ENCODE measurements at places on chromosomes 7 and 10.

GRCh38 chr10:129222436-129222835 lies 244.6 kb upstream of the MGMT start:
- DNase-seq, result no peak

DNA sequence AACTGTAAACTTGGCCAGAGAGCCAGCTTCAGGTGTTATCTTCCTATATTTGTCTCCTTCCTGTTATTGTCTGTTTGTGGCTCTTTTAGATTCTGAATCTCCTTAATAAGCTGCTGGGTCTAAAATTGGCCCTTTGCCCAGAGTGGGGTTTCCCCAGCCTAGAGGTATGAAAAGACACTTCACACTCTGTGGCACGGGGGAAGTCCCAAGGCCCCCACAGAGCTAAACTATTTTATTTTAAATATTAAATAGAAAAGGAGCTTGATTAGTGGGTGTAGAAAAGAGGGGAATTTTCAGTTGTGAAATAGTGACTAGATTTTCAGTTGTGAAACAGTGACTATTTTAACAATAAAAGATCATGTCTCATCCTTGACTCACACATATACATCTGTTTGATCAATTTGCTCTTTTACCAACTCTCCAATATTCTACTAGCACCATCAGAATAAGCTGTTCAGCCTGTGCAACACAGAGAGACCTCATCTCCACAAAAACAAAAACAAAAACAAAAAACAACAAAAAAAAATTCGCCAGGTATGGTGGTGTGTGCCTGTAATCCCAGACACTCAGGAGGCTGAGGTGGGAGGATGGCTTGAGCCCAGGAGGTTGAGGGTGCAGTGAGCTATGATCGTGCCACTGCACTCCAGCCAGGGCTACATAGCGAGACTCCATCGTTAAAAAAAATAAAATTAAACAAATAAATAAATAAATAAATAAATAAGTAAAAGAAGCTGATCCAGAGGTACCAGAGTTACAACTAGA lies 24.9 kb upstream of the ADO start:
- peak; percentile 41 for DNase-seq

GRCh38 chr10:111962951-111963350 lies 220.6 kb downstream of the GPAM start:
- DNase-seq, result no peak

DNA sequence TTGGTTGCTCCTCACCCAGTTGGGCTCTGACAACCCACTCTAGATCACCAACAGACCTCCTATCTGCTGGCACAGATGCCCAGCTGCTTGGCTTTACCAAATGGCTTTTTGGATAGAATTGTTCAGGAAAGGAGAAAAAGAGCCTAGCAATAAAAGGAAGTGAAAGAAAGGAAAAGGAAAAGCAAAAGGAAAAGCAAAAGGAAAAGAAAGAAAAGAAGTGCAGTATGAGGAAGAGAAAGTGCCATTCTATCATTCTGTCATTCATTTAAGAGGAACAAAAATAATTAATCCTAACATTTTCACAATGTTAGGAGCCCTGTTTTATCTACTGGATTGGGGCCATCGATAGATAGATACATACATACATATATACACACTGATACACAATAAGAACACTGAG lies 353.6 kb downstream of the THSD7A start:
- DNase-seq, result no peak

GRCh38 chr7:24755541-24756407 lies 1.5 kb downstream of the GSDME start:
- DNase-seq, result no peak

DNA sequence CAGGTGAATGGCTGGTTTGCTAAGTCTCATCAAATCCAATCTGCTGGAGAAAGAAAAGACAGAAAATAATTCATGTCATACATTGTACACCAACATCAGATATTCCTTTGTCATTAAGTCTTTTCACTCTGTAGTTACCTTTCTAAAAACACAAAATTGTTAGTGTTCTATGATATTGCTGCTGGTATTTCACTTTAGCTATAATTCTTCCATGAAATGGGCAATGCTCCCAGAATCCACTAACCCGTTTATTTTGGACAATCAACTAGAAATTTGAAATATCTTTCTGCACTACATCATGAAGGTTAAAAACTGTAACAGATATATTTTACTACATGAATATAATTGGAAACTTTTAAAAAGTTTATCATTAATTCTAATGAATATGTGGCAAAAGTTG lies 181.3 kb downstream of the C7orf25 start:
- DNase-seq, result no peak
